ENCODE measurements at places on chromosomes 1 and 21.

- no peak for DNase-seq
Measured at GRCh38 chr1:151775894-151776664, 12.8 kb upstream of the MRPL9 start.

DNA sequence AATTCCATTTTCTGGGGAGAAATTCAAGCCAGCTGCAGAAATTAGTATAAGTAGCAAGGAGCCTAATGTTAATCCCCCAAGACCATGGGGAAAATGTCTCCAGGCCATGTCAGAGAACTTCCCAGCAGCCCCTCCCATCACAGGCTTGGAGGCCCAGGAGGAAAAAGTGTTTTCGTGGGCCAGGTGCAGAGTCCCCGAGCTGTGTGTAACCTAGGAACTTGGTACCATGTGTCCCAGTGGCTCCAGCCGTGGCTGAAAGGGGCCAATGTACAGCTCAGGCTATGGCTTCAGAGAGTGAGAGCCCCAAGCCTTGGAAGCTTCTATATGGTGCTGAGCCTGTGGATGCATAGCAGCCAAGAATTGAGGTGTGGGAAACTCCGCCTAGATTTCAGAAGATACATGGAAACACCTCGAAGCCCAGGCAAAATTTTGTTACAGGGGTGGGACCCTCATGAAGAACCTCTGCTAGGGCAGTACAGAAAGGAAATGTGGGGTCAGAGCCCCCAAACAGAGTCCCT is 286.3 kb downstream of the MATN1 start:
- DNase-seq, result no peak

DNA sequence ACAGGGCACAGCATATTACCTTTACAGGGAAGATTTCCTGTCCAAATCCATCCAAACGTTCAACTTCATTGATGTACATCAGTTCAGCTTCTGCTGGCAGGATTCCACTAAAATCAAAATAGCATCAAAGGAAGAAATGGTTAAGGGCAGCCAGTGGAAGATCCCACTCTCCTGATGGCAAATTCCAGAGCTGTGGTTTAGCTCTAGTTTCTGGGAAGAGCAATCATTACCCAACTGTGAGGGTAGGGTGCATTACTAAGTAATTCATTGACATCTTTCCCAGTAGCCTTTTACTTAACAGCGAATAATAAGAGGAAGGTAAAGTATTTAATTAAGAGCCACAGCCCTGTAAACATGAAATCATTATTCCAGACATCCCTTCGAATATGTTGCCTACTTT is 120.7 kb downstream of the SMYD2 start:
- peak; percentile 53 for DNase-seq

DNA sequence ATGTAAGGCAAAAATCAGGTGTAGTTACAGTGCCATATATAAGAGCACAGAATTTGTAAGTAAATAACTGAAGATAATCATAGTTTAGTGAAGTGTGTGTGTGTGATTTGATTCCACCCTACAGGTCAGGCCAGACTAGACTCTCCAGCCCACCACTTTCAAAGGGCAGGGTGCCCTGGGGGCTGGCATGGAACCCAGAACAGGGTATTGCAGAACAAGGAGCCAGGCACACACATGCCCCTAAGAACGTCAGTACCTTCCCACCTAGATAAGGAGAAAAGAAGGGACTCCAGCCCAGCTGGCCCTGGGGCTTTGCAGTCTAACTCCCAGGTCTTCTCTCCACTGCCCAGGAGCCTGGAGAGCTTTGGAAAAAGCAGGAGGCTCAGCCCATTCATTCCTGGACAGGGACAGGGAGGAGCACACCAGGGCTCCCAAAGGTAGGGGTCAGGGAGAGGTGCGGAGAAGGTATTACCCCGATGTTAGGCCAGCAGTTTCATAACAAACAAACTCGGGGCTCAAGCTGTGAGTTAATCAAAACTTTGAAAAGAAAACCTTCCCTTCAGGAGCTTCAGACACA is 149.7 kb upstream of the VANGL1 start:
- DNase-seq, result no peak

DNA sequence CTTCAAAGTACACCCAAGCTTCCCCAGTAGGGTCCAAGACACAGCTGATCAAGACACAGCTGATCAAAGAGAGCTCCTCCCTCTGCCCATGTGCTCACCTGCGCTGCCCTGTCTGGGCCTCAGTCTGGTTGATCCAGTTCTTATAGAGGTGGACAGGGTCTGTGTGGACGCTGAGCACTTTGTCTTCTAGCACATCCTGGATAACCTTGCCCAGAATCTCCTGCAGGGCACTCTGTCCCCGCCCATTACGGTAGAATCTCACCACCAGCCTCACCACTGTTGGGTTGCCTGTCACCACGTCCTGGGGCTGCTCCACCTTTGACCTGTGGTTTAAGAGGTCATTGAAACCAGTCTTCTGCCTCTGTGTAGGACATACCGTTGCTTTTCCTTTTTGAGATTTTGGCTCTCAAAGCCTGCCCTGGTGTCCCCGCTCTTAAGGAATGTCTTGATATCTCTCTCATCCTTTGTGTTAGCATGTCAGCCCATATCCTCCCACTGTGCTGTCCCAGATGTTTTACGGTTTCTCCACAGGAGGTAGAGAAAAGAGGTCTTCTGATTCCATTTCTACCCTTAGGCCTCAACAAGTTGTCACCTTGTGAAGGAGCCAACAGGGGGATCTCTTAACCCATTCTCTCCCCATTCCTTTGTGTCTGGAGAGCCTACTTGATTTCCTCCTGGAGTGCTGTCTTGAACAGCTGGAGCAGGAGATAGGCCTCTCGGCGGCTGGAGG is 33.5 kb downstream of the IQGAP3 start:
- no peak for DNase-seq

DNA sequence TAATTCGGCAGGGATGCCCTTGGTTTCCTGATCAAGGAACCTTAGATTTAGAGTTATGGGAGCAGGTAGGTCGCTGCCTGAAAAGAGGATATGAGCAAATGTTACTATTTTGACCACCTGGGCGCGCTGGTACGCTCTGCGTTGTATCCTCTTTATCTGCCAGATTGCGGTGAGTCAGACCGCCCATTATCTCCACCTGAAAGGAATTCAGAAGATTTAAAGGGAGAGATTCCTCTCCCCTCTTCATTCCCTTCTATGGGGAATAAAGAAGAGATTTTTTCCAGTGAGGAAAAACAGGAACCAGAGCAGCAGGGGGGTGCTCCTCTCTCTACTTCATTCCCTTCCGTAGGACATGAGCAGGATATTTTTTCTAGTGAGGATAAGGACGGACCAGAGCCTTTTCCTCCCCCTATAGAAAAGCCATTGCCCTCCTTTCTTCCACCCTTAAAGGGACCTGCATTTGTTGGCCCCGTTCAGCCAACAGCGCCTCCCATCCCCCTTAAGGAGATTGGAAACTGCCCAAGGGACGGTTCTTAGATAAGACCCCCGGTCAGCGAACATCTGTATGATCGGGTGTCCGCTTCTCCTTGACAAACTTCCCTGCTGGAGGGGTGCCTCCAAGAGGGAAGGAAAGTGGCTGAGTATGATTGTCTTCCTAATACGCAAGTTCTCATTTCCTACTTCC is 34.1 kb downstream of the CLCA1 start:
- DNase-seq, result peak; percentile 55

DNA sequence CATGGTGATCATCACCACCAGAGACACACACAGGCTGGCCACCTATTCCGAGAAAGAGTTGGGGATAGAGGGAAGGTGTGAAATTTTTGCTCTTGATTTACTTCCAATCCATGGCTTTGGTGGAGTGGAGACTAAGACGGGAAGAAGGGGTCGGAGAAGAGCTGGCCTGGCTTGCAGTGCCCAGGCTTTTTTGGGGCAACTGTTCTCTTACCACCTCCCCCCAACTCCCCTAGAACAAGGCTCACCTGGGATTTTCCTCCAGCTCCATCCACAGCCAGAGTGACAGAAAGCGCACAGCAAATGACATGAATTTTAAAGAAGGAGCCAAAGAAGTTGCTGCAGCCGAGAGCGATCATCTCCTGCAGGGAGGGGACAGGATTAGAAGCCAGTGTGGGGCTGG is 16.0 kb downstream of the SLC26A9 start:
- DNase-seq, result no peak
